ENCODE measurements at places on chromosomes 3 and 15.

GRCh38 chr3:192917028-192917403 lies 640 bp downstream of the MB21D2 start:
- peak; percentile 57 for DNase-seq

GRCh38 chr3:98545940-98546339 lies 14.2 kb downstream of the GPR15 start:
- no peak for DNase-seq

DNA sequence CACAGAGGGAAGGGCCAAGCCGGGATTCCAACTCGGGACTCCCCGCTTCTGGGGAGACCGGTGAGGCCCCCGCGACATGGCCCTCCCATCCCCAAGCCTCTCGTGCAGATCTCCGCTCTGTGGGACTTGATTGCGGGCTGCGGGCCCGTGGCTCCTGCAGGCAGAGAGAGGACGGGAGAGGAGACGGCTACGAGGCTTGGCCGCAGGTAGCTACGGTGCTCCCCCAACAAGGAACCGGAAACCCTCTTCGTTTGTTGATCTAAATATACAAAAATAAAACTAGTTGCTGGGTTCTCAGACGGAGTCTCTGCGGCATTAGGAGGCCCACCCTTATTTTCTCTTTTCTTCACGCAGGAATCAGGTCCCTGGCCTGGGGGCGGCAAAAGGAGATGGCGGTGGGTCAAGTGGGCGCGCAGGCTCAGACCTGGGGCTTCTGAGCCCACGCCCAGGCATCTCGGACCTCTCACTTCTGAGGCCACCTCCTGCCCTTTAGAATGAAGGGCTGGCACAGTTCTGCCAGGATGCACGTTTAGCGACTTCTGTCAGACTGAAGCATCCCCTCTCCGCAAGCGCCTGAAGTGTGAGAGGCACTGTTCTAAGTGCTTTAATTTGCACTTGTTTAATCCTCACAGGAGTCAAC lies 10.9 kb downstream of the GNB5 start:
- DNase-seq = no peak

DNA sequence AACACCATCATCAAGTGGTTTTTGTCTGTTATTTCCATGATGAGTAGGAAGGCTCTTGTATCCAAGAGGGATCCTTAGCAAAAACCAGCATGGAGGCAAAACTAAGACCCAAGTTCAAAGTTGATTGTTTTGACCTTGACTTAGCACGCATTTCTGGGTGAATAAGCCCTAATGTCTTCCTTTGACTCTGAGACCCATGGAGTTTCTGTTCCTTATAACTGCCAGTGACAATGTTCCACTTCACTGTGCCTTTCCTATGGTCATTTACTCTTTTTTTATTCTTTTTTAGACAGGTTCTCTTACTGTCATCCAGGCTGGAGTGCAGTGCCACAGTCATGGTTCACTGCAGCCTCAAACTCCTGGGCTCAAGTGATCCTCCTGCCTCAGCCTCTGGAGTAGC lies 118.2 kb upstream of the MRPL3 start:
- DNase-seq = no peak

DNA sequence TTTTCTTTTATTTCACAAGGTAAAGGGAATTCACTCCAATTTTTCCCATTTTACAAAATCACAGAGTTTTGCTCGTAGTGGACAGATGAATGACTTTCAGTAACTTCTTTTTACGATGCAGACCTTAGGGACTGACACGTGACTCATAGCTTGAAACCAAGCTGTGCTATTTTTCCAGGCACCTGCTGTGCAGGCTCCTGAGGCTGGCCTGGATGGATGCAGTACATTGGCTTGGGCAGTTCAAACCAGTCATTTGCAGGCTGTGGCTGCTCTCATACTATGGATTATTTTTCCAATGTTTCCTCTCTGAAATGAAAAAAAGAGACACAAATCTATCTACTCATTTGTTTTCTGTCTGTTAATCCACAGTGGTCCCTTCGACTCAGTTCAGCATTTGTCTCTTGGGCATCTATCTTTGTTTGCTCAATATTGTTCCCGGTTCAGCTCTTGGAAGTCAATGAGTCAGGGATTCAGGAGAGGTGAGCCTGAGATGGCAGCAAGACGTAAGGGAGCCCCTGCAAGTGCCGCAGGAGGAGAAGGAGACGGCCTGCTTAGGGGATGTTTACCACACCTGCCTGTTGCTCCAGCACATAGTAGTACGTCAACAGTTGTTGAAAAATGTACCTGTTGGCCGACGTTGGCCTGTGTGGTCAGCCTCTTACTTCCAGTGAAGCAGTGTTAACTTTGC lies 92.8 kb downstream of the SV2B start:
- no peak for DNase-seq

- DNase-seq = no peak
These were observed 60.8 kb downstream of the ATP10A start for GRCh38 chr15:25802285-25802830.

DNA sequence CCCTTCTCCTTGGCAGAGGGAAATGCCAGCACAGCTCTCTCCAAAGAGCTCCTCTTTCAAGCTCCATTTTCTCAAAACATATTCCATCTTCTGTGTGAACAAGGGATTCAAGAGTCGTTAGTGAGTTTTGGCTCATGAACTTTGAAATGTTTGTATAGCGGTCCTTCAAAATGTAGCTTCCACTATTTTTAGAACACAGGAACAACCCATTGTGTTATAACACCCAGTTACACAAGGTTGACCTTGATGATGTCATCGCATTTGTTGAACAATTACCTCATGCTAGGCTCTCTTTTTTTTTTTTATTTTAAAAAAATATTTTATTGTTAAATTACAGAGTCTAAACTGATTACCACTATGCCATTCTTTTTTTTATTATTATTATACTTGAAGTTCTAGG lies 251.7 kb downstream of the THSD4 start:
- no peak for DNase-seq

DNA sequence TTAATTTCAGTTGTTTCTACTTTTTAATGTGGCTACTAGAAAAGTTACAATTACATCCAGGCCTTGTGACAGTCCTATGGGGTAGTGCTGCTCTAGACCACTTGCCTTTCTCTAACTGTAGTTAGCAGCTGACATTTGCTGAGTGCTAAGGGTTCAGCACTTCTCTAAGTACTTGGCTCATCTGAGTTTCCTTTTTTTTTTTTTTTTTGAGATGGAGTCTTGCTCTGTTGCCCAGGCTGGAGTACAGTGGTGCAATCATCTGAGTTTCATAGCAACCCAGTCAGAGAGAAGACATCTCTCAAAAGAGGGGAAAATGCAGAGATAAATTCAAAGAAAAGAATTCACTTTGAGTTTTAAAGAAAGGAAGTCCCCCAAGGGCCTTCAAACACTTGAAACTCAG lies 130.8 kb downstream of the MYLK start:
- DNase-seq = no peak

DNA sequence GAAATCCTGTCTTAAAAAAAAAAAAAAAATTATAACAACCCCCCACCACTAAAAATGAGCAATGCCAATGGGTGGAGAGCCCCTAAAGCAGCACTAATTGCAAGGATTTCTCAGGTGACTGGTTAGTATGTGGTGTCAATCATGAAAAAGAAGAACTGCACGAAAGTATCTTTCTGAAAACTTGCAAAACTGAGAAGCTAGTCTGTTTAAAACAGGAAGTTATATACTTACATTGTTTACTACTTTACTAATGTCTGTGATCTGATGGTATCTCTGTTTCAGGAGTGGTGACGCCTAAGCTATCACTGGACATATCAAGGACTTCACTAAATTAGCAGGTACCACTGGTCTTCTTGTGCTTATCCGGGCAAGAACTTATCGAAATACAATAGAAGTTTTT lies at the start of gene CCR3:
Gene CCR3, plus strand, starts transcription at position 341 of the 400 bp plus-strand sequence. CDS start 22,699 bp downstream, outside the sequence.
- DNase-seq = no peak

GRCh38 chr3:156300929-156301840 lies 180.8 kb downstream of the KCNAB1 start:
- DNase-seq = no peak

DNA sequence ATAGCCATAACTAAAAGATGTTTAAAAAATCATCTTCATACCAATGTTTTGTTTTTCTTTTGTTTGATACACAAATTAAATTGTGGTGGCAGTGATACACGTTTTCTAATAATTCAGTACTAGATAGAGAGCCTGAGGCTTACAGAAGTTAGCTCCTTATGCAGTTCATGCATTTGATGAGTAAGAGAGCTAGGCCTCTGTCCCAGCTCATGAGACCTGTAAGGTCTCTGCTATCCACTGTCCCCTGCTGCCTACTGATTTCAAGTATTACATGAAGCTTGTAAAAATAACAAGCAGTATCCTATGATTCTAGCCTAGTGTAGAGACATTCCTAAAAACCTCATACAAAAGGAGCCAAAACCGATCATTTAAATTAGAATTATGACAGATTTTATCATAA lies 144.5 kb downstream of the MBNL1 start:
- no peak for DNase-seq

DNA sequence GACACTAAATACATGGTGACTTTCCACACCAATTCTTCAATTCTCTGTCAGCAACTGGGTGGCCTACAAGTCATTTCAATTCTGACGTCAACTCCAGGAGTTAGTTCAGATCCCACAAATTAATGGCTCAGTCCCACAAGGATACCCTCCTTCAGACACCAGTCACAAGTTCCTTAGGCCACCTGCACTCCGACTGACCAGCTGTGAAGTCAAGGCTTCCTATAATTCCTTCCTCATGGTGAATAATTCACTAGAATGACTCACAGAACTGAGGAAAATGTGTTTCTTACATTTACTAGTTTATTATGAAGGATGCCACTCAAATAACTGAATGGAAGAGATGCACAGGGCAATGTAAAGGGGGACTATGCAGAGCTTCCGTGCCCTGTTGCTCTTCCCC lies 6.3 kb upstream of the PIAS1 start:
- no peak for DNase-seq

Data from hippocampal formation (tissue), 2 donors.